AG04450 (cell line): ENCODE measurements at places on chromosomes 3 and 15.

DNA sequence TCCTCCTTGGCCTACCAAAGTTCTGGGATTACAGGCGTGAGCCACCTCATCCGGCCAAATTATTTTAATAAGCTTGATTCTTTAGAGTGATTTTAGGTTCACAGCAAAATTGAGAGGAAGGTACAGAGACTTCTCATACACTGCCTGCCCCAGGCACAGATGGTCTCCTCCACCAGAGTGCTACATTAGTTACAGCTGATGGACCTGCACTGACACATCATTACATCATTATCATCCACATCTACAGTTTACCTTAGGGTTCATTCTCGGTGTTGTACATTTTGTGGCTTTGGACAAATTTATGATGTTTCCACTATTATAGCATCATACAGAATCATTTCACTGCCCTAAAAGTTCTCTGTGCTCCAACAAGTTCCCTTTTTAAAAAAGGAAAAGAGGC lies 4.4 kb upstream of the VPS8 start:
- DNase-seq = no peak

GRCh38 chr3:86653661-86654205 lies 337.2 kb downstream of the VGLL3 start:
- DNase-seq = no peak

DNA sequence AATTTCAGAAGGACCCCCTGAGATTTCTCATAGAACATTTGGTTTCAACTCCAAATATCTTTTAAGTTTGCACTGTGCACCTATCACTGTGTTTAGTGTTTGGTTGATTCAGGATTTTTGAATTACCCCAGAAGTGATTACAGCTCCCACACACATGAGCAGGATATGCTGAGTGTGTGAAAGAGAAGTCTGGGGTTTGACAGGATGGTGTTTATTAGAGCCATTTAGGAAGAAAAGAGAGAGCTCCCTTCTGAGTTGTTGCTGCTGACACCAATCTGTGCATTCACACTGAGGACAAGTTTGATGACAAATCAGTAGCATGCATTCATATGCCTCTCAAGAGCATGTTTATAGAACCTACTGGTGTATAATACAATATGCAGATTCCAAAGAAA lies 118.1 kb downstream of the RPL22L1 start:
- no peak for DNase-seq

GRCh38 chr3:30551266-30551665 lies 55.1 kb upstream of the TGFBR2 start:
- no peak for DNase-seq

GRCh38 chr3:6504347-6504746 lies 356.6 kb upstream of the GRM7 start:
- DNase-seq = no peak

DNA sequence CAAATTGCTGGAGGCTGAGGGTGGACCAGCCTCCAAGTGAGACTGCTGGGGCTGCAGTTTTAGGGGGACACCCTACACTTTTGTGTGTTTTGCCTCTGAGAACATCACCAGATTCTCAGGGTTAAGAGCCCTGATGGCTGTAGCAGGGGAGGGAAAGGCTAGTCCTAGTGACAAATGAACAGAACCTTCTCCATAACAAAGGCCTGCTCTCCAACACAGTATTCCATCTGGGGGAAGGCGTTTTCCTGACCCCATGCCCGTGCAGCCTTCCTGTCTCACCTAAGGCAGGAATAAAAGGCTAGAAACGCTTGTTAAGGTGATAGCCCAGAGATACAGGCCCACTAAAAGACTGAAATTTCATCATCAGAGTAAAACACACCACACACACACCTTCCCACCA lies 50.2 kb upstream of the NSMCE3 start:
- no peak for DNase-seq

DNA sequence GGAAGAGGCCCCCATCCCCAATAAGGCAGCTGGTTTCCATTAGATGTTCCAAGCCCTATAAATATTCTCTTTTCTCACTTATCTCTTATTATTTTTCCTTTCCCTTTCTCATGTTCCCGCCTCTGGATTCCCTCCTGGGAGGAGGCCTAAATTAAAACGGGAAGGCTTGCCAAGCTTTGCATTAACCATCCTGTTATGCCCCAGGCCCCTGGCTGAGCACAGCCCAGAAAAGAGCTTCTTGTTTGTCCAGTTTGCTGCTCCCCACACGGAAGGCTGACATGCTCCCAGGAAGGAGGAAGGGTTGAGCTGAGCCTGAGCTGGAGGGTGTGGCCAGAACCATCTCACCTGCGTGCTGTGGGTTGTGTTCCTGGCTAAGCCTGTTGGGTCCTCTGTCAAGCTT lies 63.1 kb upstream of the BOC start:
- DNase-seq = no peak

- no peak for DNase-seq
Measured at GRCh38 chr3:50385754-50386153, 26.4 kb upstream of the TMEM115 start.

GRCh38 chr3:196941729-196942225 lies 551 bp downstream of the NCBP2 start:
- no peak for DNase-seq

DNA sequence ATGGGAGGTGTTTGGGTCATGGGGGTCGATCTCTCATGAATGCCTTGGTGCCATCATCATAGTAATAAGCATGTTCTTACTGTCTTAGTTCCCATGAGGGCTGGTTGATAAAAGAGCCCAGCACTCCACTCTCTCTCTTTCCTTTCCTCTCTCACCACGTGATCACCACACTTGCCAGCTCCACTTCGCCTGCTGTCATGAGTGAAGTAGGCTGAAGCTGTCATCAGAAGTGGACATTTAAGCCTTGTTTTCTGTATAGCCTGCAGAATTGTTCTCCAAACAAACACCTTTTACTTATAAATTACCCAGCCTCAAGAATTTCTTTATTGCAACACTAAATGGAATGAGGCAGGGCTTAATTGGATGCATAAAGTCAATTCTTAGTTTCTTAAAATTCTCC lies 6.1 kb downstream of the OR5H1 start:
- no peak for DNase-seq
